M059J (cell line): ENCODE measurements at places on chromosomes 6 and 20.

DNA sequence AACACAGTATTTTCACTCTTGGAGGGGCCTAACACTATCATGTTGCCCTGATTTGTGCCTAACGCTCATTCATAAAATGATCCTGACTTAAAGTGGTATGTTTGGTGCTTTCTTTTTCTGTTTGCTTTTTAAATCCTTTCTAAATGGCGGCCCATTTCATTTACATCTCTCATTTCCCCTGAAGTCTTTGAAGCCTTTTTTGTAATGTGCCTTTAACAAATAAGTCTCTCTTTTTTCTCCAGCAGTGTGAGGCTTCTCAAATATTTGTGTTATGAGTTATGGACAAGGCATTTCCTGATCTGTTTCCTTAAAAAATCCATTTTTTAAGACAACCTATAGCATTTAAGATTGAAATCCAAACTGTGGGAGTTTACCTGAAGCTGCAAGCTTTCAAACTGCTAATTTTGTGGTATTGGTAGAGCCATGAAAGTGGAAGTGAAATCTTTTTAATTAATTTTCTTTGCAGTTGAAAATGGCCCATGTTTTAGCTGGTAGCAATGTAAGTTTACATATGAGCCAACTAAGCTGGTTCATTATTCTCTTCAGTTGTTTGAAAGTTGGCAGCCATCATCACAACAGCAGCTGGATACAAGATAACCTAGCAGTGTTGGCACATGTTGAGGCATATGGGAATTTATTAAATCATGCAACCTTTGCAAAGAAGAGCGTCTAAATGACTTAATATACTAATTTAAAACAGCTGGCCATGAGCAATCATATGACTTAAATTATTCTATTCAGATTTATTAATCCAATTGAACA, 469.7 kb downstream of the CDKAL1 start:
- DNase-seq: peak; percentile 51

DNA sequence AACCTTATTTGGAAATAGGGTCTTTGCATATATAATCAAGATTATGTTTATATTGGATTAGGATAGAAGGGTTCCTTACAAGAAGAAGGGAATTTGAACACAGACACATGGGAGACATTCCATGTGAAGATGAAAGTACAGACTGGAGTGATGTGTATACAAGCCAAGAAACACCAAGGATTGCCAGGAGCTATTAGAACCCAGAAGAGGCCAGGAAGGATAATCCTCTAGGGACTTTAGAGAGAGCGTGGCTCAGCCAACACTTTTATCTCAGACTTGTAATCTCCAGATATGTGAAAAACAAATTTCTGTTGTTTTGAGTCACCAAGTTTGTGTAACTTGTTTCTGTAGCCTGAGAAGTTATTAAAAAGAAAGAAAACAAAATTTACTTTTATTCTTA, 1173.9 kb upstream of the CITED2 start:
- peak; percentile 43 for DNase-seq

DNA sequence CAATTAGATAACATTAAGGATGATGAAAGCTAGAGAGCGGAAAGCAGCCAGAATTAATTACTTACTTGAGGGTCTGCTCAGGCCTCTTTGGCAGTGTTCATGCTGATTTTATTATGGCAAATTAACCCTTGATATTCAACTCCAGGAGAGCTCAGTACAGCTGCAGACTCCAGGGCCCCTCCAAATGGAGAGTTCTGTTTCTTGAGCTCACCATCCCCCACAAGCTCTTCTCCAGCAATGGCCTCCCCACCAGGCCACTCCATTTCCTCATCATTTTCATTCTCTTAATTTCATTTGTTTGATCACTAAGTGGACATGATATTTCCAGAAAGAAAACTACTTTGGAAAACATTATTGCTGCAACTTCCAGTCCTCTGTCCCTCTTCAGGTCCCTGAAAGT, 513.3 kb upstream of the NOX3 start:
- DNase-seq: no peak

DNA sequence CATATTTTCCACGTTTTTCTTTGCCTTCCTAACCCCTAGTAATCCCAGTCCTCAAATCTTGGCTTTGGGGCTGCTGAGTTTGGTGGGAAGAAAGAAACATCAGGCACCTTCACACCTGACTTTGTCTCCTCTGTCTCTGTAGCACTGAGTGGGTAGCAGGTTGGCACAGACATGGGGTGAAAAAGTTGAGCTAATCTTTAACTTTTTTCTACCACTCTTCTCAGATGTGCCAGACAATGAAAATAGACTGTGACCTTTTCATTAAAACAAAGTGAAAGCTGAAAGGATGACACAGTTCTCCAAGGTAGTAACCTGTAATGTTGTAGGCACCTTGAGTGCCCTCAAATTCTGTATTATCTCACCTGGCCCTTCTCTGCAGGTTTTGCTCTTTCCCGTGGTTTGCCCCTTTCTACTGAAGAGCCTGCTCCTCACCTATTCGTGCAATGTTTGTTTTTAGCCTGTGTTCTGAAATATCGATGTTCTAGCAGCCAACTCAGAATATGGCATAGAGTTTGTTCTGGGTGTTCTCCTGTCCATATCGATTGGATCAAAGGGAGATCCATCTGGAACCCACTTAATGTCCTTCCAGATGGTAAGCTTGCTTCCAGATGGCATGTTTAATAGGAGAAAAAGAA, 57.8 kb upstream of the ATXN1 start:
- DNase-seq: no peak

GRCh38 chr20:2130683-2131082, 29.1 kb downstream of the STK35 start:
- DNase-seq: no peak

- no peak for DNase-seq
Observed at GRCh38 chr6:152398993-152399392, 238.2 kb downstream of the SYNE1 start.

GRCh38 chr6:138774370-138774769, 801 bp downstream of the CCDC28A start:
- DNase-seq: peak; percentile 12

- no peak for DNase-seq
Observed at GRCh38 chr20:8388141-8388540, 256.1 kb downstream of the PLCB1 start.

GRCh38 chr6:57163956-57164355, 8.2 kb upstream of the BAG2 start:
- peak; percentile 20 for DNase-seq

DNA sequence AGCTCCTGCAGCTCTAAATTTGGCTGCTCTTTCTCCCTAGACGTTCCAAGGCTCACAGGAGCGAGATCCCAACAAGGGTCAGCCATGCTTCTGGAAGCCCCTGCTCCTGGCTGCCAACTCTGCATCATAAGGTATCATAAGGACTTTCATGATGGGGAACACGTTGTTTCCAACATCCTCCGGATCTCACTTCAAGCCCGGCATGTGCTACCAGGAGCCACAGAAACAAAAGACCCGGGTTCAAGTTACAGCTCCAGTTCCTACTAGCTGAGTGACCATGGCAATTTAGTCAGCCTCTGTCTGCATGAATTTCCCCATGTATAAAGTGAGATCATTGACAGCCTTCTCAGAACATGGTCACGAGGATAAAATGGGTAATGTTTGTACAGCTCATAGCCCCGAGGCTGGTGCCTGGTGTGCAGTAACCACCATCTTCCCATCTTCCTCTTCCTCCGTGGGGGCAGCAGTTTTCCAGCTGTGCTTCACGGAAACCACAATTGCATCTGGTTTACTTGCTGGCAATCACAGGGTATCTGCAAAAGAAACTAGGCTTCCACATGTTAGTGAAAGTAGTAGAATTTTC, 209.0 kb upstream of the ECI2 start:
- DNase-seq: peak; percentile 60

- no peak for DNase-seq
Observed at GRCh38 chr20:15039088-15039752, 701.8 kb upstream of the FLRT3 start.

GRCh38 chr6:111274593-111275217, 187.4 kb downstream of the SLC16A10 start:
- no peak for DNase-seq

DNA sequence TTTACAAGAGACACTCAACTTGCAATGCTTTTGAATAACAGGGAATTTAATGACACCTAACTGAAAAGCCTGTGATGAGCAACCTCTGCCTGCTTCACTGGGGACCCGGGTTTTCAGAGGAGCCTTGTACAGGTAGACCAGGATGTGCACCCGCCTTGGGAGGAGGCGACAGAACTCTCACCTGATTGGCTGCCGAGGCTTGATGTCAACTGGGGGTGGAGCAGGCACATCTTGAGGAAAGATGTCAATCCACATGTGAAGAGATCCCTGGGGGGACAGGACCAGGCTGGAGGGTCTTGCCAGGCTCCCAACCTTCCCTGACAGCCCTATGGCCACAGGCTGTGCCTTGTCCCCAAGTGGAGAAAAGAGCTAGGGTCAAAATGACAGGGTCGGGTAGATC, 19.8 kb downstream of the ERGIC3 start:
- no peak for DNase-seq

DNA sequence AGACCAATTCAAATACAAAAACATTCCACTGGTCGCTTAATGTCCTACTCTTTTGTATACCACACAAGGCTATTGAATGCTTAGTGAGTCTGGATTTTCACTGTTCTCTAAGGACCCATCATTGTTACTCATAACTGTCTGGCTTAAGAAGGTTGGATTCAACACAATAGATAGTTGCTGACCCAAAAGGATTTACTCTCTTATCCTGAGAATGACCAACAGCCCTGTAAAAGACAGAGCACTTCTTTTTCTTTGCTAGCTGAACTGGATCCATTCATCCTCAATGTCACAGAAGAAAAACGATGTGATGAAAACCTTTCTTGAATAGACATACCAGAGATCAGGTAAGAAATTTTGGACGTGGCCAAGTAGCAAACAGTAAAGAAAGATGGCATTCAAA, 645.6 kb downstream of the KHDRBS2 start:
- no peak for DNase-seq

DNA sequence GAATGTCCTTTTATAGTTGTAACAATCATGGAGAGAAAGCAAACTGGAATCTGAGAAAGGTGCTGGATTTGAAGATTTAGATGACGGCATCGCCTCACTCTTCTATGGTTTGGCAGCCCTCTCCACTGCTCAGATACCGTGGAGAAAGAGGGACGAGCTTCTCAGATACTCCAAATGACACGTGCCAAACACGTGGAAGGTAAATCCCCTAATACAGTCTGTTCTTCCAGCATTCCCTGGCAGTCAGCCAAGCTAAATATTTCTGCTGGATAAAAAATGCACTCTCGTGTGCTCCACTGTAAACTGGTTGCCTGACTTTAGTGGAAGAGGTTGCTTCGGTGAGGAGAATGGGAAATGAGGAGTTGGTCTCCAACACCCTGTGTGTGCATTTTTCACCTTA, 16.7 kb upstream of the PRDM1 start:
- DNase-seq: peak; percentile 85

GRCh38 chr6:146472918-146473317, 70.7 kb upstream of the RAB32 start:
- DNase-seq: no peak

- no peak for DNase-seq
Observed at GRCh38 chr6:41074692-41075436, 2.1 kb downstream of the NFYA start.

- peak; percentile 58 for DNase-seq
Observed at GRCh38 chr20:13554076-13554475, 84.7 kb downstream of the TASP1 start.

- no peak for DNase-seq
Observed at GRCh38 chr6:108169464-108170331, 3.9 kb downstream of the NR2E1 start.

DNA sequence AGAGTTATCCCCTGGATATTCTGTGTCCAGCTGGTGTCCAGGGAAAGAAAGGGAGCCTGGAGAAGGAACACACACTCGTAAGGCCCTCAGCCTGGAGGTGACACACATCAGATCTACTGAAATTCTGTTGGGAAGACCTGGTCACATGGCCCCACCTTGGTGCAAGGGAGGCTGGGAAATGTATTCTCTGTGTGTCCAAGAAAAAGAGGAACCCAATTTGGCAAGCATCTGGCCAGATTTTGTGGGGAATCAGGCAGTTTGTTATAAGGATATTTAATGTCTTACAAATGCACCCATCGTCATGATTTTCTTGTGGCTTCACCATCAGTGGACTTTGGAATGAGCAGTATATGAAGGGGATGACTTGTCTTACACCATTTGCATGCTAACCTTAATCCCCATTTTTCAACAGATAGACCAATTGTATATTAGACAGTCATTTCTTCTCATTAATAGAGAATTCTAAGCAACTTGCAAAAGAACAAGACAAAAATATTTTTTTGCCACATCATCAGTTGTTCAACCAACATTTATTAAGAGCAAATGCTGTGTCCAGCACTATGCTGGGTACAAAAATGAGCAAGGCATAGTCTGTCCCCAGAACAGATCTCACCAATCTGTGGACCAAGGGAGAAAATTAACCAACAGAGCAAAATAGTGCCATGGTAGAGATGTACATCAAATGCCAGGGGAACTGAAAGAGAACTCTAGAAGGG, 59.7 kb downstream of the ISM1 start:
- DNase-seq: no peak

GRCh38 chr6:121645100-121645745, 209.8 kb downstream of the GJA1 start:
- peak; percentile 20 for DNase-seq

DNA sequence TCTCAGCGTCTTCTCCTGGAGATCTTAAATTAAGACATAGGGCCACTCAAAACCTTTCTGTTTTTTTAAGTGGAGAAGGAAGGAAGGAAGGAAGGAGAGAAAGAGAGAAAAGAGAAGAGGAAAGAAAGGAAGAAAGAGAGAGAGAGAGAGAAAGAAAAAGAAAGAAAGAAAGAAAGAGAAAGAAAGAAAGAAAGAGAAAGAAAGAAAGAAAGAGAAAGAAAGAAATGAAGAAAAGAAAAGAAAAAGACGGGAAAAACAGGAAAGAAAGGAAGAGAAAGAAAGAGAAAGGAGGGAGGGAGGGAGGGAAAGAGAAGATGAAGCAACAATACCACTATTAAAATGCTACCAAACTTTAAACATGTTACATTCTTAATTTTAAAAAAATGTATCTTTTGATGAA, 336.5 kb upstream of the ARID1B start:
- no peak for DNase-seq

DNA sequence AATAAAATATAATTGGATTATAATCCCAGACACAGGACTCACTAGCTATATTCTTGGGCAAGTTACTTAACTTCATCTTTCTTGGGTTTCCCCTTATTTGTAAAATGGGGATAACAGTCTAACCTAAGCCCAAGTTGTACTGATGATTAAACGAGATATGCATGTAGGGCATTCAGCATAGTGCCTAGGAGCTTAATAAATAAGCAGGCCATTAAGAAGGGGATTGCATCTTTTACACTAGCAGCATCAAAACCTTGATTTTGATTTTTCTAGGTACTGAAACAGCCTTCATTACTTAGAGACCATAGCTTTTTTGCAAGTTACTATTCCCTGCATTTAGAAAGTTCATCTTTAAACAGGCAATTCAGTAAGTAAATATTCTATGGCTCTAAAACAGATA, 2.2 kb upstream of the QKI start:
- no peak for DNase-seq

GRCh38 chr20:63208346-63208909, 7.5 kb downstream of the YTHDF1 start:
- no peak for DNase-seq

GRCh38 chr6:27604986-27605385, 132.1 kb upstream of the ZNF184 start:
- peak; percentile 36 for DNase-seq

- DNase-seq: no peak
Observed at GRCh38 chr20:18973529-18974173, 160.1 kb downstream of the SCP2D1 start.
